ENCODE measurements at places on chromosomes 2 and 18.

DNA sequence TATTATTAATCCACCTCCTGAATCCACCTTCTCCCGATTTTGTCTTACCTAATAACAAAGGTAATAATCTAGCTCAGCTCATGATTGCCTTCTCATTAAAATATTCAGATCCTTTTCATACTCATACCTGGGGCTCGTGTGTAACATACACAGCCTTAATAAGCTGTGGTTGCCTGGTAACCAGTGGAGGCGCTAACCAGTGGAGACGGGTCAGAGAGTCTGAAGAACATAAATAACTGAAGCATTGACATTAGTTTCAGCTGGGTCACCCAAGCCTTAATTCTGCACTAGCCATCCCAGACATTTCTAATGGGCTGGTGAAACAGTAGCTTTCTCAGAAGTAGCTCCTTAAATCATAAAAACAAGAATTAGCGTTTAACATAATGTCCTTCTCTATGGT is 14.8 kb upstream of the DTNA start:
- no peak for DNase-seq

GRCh38 chr2:173397539-173397938 is 42.9 kb downstream of the CDCA7 start:
- DNase-seq: no peak

GRCh38 chr2:199310771-199311585 is 146.8 kb downstream of the SATB2 start:
- peak; percentile 68 for DNase-seq

- DNase-seq: no peak
Observed at GRCh38 chr18:52437161-52437560, 97.2 kb downstream of the DCC start.

DNA sequence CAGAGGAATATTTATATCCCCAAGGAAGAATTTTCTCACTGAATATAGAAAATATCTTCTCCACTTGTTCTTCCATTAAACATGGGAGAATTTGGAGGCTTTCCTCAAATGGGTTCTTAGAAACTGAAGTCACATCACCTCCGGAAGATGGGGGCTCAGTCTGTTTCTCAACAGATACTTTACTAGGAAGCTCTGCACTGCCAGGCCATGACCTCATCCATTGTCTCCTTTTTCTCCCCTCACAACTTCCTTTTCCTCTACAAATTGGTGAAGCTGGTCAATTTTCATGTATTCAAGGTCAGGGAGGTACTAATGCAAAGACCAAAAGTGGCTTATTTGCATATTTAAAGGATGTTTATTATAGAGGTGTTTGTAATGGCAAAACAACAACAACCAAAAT is 173.1 kb downstream of the RNF152 start:
- no peak for DNase-seq

DNA sequence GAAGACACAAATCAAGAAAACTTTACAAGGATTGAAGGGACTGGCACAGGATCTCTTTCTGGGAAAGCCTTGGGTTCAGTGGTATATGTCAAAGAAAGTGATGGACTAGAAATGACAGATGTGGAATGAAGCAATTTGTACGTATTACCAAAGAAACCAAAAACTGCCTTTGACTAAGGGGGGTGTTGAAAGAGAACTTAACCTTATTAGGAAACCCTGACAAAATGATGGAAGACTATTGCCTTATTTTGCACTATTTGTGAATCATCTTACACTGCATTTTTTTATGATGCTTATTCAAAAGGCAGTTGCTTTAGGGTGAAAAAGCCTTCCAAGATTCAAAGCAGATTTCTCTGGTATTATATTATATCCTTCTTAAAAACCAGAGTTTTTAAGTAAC is 4.0 kb downstream of the TSGA10 start:
- no peak for DNase-seq

DNA sequence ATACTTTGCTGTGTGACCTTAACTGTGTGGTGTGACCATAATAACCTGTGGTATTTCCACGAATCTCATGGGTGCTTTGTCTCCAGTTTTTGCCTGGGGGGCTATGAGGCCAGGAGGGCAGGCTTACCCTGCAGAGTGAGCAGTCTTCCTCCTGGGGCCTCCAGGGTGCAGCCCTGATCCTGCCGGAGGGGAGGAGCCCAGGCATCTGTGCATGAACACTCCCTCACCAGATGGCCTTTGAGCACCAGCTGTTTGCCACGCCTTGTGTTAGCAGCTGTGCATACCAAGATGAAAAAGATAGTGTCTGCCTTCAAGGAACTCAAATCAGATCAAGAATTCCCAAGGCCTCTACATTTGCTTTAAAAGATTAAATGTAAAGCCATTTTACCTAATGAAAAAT is 75.0 kb upstream of the RBM44 start:
- peak; percentile 66 for DNase-seq

DNA sequence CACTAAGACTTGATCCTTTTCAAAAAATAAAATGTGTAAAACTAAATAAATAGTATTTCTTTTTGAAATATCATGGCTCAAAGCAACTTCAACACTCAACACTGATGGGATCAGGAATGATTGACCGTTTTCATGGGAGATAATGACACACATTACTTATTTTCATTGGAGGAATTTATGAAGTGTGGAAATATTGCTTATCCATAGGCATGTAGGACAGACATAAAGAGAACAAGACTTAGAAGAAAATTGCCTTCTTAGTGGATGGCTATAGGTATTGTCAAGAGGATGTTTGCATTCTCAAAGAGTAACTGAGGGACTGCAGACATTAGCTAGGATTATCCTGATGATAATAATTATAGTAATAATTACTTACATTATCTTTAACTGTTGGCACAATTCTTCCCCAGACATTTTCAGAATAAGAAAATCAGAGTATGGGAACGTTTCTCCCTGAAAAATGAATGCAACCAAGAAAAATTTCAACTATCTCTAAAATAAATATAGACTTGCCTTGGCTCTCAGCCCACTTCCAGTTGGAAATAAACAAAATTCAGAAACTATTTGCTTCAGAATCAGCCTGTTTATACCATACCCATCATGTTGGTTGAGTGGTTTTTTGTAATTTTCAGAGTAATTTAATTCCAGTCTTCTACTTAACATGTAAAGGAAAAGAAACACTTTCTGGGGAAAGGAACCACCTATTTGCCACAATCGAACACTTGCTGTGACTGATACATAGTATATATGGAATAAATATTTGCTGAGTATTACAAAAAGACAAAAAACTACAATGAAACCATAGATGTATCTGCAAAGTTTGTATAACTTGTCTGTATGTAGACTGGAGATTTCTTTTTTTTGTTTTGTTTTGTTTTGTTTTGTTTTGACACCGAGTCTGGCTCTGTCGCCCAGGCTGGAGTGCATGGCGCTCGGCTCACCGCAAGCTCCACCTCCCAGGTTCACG is 165.7 kb downstream of the TMX3 start:
- no peak for DNase-seq

DNA sequence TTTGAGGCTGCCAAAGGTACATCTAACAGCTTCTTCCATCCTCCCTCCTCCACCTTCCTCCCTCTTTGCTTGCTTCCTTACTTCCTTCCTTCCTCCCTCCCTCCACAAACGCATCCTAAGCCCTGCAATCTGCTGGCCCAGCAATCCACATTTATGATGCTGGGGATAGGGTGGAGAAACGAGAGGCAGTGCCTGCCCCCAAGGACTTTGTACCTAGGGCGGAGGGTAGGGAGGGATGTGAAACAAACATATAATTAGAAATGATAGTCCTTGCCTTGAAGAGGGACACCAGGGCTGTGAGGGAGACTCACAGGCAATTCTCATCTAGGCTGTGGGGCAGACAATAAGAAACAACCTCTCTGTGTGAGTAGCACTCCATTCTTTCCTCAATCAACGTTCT is 188.3 kb downstream of the ANKRD30B start:
- DNase-seq: no peak

DNA sequence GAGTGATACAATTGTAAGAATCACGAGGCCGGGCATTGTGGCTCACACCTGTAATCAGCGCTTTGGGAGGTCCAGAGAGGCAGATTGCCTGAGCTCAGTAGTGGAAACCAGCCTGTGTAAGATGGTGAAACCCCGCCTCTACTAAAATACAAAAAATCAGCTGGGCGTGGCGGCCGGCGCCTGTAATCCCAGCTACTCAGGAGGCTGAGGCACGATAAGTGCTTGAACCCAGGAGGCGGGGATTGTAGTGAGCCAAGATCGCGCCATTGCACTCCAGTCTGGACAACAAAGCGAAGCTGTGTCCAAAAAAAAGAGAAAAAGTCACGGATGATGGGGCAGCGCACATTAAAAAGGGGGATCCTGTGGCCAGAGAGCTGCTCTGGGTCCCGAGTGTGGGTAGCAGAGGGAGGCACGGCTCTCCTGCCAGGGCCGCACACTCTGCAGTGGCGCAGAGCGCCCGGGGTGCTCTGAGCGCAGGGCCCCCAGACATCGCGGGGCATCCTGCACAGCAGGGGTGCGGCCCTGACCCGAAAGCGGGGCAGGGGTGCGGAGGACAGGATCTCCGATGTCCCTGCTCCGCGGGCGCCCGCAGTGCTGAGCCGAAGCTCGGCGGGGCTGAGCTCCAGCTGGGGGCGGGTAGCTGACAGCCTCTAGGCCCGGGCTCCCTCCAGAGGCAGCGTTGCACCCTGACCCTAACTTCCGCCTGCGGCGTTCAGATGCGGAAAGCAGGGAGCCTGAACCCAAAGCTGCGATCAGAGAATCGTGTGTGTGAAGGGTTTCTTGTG is 30.4 kb upstream of the RAB6D start:
- DNase-seq: no peak

GRCh38 chr2:5494212-5494611 is 198.0 kb upstream of the SOX11 start:
- no peak for DNase-seq

DNA sequence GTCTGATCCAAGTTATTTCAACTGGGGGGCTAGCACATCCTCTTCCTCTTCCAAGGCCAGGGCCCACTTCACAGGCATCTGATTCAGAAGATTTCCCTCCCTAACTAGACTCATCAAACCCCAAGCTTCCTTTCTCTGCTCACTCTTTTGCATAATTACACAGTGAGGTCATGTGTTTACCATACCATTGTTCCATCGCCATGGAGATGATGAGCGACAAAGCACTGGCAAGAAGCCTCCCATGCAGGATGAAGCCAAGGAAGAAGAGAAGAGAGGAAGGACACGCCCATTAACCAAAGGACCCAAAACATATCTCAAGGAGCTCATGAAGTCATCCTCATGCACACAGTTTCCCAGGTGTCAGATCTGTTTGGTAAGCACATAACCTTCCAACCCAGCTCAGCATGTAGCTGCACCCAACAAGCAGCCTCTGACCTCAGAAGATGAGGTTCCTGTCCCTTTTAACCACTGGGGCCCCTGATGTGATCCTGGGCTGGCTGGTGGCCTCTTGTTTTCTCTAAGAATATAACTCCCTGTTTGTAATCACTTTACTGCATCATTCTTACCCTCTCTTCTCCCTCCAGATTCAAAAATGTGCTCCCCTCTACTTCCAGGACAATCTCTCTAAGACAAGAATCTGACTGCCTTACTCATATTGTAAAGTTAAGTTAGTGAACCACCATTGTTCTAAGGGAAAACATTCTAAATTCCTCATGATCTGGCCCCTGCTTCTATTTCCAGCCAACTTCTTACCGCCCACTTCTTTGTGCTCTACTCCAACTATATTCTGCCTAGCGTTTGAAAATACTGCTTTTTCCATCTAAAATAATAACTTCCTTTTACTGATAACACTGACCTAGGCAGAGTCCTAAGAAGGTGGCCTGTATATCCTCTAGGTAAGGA is 190.1 kb downstream of the TTC32 start:
- DNase-seq: peak; percentile 25

- DNase-seq: no peak
Observed at GRCh38 chr2:176074919-176075425, 8.8 kb downstream of the EVX2 start.

DNA sequence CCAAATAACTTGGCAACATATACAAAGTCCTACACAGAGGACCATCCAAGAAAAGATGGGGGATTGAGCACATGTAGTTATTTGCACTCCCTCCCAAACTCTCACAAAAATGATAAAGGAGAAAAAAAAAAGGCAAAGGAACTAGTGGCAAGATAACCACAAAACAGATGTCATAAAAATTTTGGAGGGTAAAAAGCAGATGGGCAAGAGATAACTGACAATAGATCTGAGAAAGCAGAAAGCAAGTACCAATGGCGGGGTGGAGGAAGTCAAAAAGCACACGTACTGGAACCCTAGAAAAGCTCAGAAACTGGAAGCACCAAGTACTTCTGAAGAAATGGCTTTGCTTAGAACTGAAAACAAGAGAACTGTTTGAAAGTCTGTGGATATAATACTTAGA is 82.0 kb downstream of the WDPCP start:
- no peak for DNase-seq

DNA sequence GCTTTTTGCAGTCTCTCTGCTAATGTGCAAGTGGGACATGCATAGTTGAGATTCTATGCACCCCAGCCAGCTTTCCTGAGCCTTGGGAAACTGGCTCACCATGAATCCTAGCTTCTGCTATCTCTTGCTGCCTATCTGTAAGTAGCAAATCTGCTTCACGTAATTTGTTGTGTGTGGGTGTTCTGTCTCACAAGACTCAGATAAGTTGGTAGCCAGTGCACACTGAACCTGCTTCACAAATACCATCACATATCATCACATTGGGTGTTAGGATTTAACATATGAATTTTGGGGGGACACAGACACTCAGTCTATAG is 13.9 kb upstream of the VRK2 start:
- no peak for DNase-seq

DNA sequence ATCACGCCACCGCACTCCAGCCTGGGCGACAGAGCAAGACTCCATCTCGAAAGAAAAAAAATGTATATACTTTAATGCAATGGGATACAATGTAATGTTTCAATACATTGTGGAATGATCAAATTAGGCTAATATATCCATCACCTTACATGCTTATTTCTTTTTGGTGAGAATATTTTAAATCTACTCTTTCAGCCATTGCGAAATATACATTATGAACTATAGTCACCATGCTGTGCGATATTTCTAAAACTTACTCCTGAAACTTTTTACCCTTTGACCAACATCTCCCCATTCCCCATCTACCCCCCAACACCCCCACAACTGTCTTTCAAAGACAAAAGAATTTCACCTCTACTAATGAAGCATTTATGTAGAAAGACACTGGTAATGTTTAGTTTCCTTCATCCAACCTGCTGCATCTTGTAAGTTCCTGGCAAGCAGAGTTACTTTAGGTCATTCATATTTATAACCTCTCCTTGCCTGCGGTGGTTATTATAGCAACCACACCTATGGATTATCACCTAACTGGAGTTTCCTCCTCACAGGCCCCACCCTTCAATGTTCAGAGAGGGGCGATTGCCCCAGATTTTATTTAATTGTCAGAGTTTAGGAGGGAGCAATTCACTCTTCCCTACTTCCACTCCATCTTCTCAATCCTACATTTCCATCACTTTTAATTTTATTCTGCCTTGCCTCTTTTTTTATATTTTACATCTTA is 1.2 kb upstream of the ME2 start:
- DNase-seq: no peak

DNA sequence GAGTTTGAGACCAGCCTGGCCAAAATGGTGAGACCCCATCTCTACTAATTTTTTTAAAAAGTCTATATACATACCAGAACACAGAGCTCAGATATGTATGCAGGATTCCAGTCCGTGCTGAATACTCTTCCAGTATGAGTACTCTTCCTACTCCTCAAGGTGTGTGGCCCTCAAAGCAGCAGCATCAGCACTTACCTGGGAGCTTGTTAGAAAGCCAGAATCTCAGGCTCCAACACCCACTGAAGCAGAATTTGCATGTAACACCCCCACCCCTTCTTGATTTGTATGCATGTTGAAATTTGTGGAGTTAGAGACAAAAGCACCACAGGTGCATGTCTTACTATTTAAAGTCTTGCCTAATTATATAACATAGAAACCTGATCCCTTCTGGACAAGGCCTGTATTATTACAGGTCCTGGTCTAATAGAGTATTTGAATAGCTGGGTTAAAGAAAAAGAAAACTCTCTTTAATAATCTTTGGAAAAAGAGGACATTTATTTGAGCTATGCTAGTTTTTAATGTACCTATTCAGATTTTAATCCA is 50.3 kb upstream of the NFE2L2 start:
- DNase-seq: no peak
